ENCODE measurements at places on chromosomes 5 and 9. TPM values are rescaled to one million over a fixed set of nuclear protein-coding genes. Genes with fewer than 3 reads are reported as not detected.

MEGF9 gene
- total RNA-seq, result 21.5 TPM

PCDHA9 gene
- 0.36 TPM for total RNA-seq

RETREG1 gene
- total RNA-seq, result 6.5 TPM

- no peaks in the 10 kb centered on the region for H3K27me3 ChIP-seq
- no peak overlapping the region for H3K4me3 ChIP-seq
- H3K27ac ChIP-seq, result no peak overlapping the region
- H3K36me3 ChIP-seq, result no peaks in the 10 kb centered on the region
Observed at GRCh38 chr9:124021385-124021769, 9.8 kb downstream of the LHX2 start.

DNA sequence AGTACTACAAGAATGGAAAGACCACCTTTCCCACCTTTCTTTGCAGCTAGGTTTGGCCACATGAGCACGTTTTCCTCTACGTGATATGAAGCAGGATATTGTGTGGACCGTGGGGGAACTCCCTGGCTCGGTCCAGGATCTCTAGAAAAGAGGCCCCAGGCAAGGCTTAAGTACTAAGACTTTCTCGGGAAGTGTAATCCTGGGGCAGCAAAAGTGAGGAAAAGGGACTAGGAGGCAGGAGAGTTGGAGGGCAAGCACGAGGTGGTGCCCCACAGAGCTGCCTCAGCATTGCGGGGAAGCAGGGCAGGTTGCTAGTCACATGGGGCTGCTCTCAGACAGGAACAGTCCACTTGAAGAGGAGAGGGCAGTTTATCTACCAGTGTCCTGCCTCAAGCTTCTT lies 235.1 kb downstream of the GADD45G start:
- H3K27ac ChIP-seq, result no peak overlapping the region
- H3K27me3 ChIP-seq, result no peaks in the 10 kb centered on the region
- DNase-seq, result no peak
- no peaks in the 10 kb centered on the region for H3K36me3 ChIP-seq
- no peak overlapping the region for H3K4me3 ChIP-seq

GRCh38 chr5:87327998-87328397 lies 60.3 kb downstream of the RASA1 start:
- no peaks in the 10 kb centered on the region for H3K36me3 ChIP-seq
- H3K27ac ChIP-seq, result no peak overlapping the region
- no peak for DNase-seq
- H3K4me1 ChIP-seq, result peaks cover 1% of the 10 kb centered on the region
